Neural crest cell (in vitro differentiated cells): ENCODE measurements at places on chromosomes 3 and 15.
A peak's percentile ranks its signal among the peaks of the same experiment; 100 is the strongest.

GRCh38 chr3:97885931-97886824, 64.4 kb downstream of the CRYBG3 start:
- no peak for DNase-seq

- no peak for DNase-seq
Observed at GRCh38 chr3:181756645-181757297, 45.0 kb downstream of the SOX2 start.

DNA sequence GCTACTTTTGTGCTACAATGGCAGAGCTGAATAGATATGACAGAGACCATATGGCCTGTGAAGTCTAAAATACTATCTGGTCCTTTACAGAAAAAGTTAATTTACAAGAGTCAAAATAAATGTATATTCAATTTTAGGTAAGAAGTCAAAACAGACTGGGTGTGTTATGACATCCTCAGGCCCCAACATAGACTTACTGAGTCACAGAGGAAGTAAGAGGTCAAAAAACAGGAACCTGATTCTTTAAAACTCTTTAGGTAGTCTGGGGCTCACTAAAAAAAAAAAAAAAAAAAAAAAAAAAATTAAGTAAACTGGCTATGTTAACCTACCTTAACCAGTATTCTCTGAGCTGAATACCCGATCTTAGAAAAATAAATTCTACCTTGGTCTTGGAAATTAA, 13.1 kb downstream of the DNAAF4 start:
- no peak for DNase-seq

- no peak for DNase-seq
Observed at GRCh38 chr3:174540116-174540908, 318.8 kb upstream of the NAALADL2 start.

- DNase-seq = peak; percentile 79
Observed at GRCh38 chr3:147418808-147419701, 9.9 kb downstream of the ZIC1 start.

GRCh38 chr15:101133751-101134261, 118.0 kb downstream of the CHSY1 start:
- DNase-seq = no peak

DNA sequence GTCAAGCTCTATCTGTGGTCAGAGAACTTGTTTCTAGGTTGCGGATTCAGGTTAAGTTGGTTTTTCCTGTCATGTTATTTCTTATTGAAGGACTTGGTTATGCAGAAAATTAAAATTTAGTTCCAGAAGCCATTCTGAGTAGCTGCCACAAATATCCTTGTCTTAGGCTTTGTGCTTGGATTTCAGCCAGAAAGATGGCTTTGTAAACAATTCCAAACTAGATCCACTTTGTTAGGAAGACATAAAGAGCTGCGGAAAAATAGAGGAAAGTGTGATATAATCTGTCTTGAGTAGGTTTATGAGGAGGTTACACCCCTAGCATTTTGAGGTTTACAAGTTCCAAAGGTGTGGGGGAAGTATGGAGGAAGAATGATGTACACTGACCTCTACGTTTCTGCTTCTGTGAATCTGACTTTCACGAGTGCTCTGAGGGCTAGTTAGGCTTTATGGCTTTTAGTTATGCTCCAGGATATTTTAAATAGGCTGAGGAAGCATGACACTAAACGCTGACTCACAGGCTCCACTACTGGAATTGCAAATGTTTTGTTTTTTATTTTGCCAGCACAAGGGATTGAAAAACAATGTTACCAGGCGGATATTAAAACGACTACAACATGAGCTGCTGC, 46.3 kb upstream of the UTS2B start:
- DNase-seq = no peak

DNA sequence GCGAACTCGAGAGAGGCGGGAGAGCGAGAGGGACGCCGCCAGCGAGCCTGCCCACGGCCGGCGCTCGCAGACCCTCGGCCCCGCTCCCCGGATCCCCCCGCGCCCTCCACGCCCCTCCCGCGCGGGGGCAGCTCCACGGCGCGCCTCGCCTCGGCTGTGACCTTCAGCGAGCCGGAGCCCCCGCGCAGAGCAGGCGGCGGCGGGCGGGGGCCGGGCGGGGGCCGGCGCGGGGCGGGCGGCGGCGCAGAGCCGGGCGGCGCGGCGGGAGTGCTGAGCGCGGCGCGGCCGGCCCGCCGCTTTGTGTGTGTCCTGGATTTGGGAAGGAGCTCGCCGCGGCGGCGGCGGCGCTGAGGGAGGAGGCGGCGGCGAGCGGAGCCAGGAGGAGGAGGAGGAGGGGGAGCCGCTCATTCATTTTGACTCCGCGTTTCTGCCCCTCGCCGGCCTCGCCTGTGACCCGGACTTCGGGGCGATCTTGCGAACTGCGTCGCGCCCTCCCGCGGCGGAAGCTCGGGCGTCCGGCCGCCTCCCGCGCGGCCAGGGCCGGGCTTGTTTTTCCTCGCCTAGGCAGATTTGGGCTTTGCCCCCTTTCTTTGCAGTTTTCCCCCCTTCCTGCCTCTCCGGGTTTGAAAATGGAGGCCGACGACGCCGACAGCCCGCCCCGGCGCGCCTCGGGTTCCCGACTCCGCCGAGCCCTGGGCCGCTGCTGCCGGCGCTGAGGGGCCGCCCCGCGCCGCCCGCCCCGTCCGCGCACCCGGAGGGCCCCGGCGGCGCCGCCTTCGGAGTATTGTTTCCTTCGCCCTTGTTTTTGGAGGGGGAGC, 524 bp downstream of the IGF1R start:
- DNase-seq = peak; percentile 32

GRCh38 chr3:177336873-177337450, 139.7 kb upstream of the TBL1XR1 start:
- DNase-seq = no peak

DNA sequence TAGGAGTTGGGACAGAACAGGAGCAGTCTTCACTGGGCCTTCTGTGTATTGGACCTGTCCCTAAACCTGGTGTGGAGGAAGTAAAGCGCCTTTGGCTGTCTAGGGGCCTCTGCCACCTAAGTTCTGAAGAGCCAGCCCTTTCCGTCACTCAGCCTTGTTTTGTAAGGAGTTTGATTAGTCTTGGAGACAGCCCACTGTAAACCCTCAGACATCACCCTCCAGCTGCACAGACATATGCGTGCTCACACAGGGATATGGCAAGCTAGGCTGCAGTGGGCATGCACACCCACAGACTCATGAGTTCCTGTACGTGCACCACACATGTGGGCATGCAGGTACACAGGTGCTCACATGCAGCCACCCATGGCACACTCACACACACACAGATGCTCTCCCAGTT, 5.2 kb downstream of the PRKCD start:
- no peak for DNase-seq

- no peak for DNase-seq
Observed at GRCh38 chr15:51696566-51696965, 15.3 kb downstream of the SCG3 start.

DNA sequence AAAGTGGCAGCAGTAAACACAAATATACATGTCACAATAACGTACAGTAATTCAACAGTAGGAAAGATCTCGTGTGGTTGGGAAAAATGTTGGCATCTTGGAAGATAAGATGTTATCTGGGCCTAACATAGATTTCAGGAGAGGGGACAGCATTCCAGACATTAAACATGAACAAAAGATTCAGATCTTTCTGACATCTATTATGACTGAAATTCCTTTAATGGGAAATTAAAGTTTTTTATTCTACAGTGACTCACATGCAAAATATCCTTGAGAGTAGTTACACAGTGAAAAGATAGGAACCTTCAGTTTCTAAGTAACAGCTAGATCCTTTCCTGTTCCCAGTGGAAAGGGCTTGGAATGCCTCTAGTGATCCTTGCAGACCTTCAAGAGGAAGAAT, 9.2 kb downstream of the NDUFB5 start:
- no peak for DNase-seq

DNA sequence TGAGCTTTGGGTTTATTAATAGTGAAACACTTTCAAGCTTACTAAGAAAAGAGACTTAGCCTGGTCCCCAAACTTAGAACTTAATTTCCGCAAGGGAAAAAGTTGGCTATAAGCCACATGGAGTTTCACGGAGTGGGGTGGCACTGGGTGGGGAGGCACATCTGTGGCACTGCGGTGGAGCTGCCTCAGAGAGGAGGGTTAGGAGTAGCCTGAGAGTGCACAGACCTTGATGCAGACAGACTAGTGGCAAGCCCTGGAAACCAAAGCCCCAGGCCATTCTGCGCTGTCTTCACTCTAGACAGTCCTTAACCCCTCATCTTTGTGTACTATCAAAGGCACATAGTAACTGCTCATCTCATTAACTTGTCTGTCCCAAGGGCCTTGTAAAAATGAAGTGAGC, 22.0 kb downstream of the CXCR6 start:
- DNase-seq = no peak

GRCh38 chr3:17006132-17006852, 121.5 kb downstream of the PLCL2 start:
- DNase-seq = no peak

DNA sequence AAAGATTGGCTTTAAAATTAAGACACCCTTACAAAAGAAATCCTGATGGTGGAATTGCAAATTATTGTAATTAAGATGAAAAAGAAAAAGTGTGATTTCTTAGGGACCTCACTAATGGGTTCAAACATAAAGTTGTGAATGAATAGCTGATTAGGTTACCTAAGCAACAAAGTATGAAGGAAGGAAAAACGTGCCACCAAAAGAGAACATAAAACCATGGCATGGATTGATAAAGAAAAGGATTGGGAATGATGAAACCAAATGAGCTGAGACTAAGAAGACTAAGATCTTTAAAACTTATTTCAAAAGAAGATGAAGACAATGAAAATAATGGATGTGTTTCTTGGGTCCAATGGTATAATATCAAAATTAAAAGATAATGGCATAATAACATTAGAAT, 32.2 kb upstream of the GUCA1C start:
- DNase-seq = no peak

- DNase-seq = no peak
Observed at GRCh38 chr3:69740103-69741021, 1.1 kb downstream of the MITF start.

DNA sequence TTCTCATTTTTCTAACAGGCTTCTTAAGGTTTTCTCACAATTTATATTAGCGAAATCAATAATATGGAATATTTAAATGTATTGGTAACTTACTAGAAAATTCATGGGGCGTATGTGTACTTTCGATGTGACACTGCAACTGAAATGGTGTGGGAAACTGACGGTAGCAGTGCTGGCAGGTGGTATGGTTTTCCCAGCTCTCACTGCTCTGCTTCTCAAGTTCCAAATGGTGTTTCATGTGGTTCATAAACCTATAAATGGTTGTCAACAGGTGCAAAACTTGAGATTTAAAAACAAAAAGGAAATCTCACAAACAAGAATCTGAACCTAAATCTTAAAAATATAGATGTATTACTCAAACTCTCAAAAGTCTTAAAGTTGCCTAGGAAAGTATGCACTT, 54.7 kb downstream of the ZNF280D start:
- DNase-seq = no peak

- no peak for DNase-seq
Observed at GRCh38 chr15:74128785-74129585, 1.4 kb upstream of the ISLR2 start.

DNA sequence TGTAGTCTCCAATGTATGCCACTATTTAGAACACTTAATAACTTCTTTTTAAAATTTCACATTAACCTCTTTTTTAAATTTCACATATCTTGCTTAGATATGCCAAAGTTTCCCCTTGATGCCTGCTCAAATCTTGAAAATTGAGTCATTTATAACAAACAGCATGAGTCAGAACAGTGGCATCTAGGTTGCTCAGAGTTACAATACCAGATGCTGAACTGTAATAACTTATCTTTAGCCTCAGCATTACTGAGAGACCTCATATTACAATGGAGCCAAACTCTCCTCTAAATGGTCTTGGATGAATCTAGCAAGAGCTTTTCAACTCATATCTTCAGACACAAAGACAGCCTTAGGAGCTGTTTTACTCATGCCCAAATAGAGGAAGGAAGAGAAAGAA, 439.3 kb upstream of the ARPP21 start:
- DNase-seq = no peak

GRCh38 chr15:81196576-81197254, at the start of gene IL16:
TSS of gene IL16 (plus strand) at chr15:81196879. CDS start at chr15:81225400, 28,521 bp downstream.
- DNase-seq = no peak

GRCh38 chr3:109161487-109162123, 25.1 kb downstream of the C3orf85 start:
- no peak for DNase-seq

GRCh38 chr3:168570404-168571155, 474.9 kb upstream of the GOLIM4 start:
- no peak for DNase-seq
